CD4-positive, alpha-beta T cell treated with Interleukin-17A for 1 hour (primary cell): ENCODE measurements at places on chromosomes 1 and 21.
A peak's percentile ranks its signal among the peaks of the same experiment; 100 is the strongest.

- DNase-seq = peak; percentile 51
Observed at GRCh38 chr1:167935216-167936067, 1.0 kb upstream of the DCAF6 start.

- DNase-seq = no peak
Observed at GRCh38 chr1:112083487-112083886, 94.0 kb upstream of the KCND3 start.

- DNase-seq = no peak
Observed at GRCh38 chr1:9691691-9692090, 40.2 kb downstream of the PIK3CD start.

DNA sequence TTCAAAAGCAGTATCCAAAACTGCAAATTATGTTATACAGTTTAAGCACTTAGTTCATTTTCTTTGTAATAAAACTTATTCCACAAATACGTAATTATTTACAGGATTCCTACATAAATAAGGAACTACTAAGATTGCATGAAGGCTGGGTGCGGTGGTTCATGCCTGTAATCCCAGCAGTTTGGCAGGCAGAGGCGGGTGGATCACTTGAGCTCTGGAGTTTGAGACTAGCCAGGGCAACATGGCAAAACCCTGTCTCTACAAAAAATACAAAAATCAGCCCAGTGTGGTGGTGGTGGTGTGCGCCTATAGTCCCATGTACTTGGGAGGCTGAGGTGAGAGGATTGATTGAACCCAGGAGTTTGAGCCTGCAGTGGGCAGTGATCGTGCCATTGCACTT, 69.3 kb downstream of the POU2F1 start:
- no peak for DNase-seq

DNA sequence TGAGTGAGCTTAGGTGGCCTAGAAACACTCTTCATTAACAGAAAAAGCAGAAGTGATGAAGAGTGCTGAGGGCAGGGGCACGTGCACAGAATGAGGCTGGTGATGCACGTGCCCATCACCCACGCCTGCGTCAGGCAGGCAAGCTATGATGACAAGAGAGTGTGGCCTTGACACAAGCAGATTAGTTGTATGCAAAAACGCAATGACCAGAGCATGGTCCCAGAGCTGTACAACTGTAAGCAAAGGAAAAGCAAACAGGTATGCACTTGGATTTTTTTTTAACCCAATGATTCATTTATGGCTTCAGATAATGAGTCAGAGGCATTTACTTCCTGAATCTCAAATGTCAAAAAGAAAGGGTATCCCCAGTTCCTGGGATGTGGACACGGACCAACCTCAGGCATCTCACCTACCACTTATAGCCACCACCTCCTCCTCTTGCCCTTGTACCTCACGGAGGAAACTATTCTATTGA, 9.1 kb upstream of the TMEM61 start:
- no peak for DNase-seq

- no peak for DNase-seq
Observed at GRCh38 chr1:225654688-225655508, 2.0 kb upstream of the ENAH start.

DNA sequence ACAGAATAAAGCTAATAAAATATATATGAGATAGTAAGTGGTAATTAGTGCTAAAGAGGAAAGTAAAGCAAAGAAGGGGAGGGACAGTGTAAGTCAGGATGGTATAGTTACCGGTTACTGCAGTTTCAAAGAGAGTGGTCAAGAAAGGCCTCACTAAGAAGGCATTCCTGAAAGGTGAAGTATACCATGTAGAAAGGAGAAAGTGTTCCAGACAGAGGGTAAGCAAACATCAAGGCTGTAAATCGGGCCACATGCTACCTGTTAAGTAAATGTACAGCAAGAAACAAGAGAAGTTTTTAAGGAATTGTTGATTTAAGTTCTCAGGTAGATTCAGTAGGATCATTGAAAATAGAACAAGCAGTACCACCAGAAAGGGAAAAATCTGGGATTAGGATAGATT, 9.7 kb downstream of the DESI2 start:
- no peak for DNase-seq

- no peak for DNase-seq
Observed at GRCh38 chr1:58648842-58649241, 51.0 kb downstream of the MYSM1 start.

- no peak for DNase-seq
Observed at GRCh38 chr1:67371681-67372080, 58.5 kb downstream of the SERBP1 start.

- no peak for DNase-seq
Observed at GRCh38 chr1:45848714-45849113, 45.3 kb downstream of the MAST2 start.

- DNase-seq = no peak
Observed at GRCh38 chr21:32378956-32379355, 13.9 kb downstream of the URB1 start.

DNA sequence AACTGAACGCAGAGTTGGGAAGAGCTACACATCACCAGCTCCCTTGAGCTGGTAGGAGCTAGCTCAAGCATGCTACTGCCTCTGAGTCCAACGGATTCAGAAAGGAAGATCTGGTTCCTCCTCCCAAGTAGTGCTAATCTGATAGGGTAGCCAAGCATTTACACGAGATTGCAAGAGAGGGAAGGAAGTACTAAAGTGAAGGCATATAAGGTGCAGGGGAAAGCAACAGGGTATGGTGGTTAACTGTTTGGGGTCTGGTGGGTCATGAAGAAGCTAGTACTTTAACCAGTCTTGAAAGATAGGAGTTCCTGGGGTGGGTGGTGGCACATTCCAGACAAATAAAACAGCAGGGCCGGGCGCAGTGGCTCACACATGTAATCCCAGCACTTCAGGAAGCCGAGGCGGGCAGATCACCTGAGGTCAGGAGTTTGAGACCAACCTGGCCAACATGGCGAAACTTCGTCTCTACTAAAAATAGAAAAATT, 20.2 kb upstream of the ZNF436 start:
- no peak for DNase-seq
